ENCODE measurements at places on chromosomes 1 and 21. TPM values are rescaled to one million over a fixed set of nuclear protein-coding genes. Genes with fewer than 3 reads are reported as not detected.

Gene KIF2C
- total RNA-seq, result 134 TPM

Gene KCNJ6
- total RNA-seq, result not detected

GRCh38 chr1:3883194-3883925 is 16.7 kb downstream of the C1orf174 start:
- H3K4me3 ChIP-seq, result peak overlapping the region; percentile 25
- peaks cover 3% of the 10 kb centered on the region for H3K36me3 ChIP-seq
- H3K4me1 ChIP-seq, result peaks cover 10% of the 10 kb centered on the region
- H3K27ac ChIP-seq, result peak overlapping the region; percentile 67

DNA sequence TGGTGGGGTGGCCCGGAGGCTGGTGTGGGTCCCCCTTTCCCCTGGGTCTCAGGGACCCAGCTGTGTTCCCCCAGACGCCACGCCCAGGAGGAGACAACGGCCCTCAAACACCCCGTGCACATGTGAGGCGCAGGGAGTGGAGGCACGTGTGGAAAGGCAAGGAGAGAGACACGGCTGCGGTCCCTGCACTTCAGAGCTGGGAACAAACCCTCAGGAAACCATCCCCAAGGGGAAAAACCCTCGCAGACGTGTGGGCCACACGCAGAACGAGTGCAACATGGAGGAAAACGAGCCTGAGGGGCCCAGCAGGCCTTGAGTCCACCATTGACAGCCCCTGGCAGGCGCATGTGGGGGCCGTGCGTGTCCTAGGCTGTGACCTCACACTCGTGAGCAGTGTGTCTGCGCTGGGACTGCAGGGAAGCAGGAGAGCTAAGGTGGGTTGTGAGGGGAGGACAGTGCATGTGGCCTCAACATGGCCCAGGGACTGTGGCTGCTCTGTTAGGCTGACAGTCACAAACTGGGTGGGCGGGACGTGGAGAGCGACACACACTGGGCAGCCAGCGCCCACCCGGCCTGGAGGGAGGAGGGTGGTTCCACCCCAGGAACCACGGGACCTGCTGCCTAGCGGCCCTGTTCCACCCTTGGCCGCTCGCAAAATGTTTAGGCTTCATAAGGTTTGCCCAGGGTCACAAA is 20.0 kb downstream of the ITGB2 start:
- H3K27ac ChIP-seq, result no peak overlapping the region
- no peak overlapping the region for H3K4me3 ChIP-seq
- no peaks in the 10 kb centered on the region for H3K4me1 ChIP-seq
- H3K36me3 ChIP-seq, result peaks cover 33% of the 10 kb centered on the region
- DNase-seq, result no peak

- no peak overlapping the region for H3K27ac ChIP-seq
- no peaks in the 10 kb centered on the region for H3K36me3 ChIP-seq
- H3K4me1 ChIP-seq, result peaks cover 28% of the 10 kb centered on the region
- DNase-seq, result no peak
Measured at GRCh38 chr1:33468967-33469366, 3.5 kb upstream of the ZSCAN20 start.

GRCh38 chr1:153465811-153466636 is 5.6 kb upstream of the S100A7 start:
- peaks cover 54% of the 10 kb centered on the region for H3K27me3 ChIP-seq
- DNase-seq, result peak; percentile 78
- peaks cover 4% of the 10 kb centered on the region for H3K4me1 ChIP-seq
- no peaks in the 10 kb centered on the region for H3K36me3 ChIP-seq
- H3K4me3 ChIP-seq, result no peak overlapping the region

DNA sequence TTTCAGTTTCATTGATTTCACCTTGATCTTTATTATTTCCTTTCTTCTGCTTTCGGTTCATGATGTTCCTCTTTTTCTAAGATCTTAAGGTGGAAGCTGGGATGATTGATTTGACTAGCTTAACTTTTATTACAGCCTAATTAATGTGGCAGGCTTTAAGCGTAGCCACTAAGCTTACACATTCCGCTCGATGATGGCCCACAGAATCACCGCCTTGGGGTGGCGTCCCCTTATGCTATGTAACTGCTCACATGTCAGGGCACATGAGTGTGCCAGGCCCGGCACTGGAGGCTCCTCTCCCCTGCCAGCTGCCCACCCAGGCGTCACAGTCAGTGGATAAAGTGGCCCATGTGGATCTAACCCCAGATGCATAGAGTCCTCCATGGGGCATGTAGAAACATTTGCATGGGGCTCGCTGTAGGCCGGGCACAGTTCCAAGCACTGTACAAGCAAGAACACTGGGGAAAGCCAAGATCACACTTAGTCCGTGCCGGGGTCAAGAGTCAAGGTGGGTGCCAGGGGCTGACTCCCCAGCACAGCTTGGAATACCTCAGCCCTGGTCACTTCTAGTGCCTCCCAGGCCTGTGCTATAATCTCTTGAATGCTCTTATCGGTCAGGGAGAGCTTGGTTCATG is 41.7 kb downstream of the PKNOX1 start:
- peaks cover 10% of the 10 kb centered on the region for H3K36me3 ChIP-seq
- H3K27ac ChIP-seq, result no peak overlapping the region
- no peaks in the 10 kb centered on the region for H3K4me1 ChIP-seq
- no peaks in the 10 kb centered on the region for H3K27me3 ChIP-seq
- no peak overlapping the region for H3K4me3 ChIP-seq

Gene OLFML3
- 1.0 TPM for total RNA-seq

DNA sequence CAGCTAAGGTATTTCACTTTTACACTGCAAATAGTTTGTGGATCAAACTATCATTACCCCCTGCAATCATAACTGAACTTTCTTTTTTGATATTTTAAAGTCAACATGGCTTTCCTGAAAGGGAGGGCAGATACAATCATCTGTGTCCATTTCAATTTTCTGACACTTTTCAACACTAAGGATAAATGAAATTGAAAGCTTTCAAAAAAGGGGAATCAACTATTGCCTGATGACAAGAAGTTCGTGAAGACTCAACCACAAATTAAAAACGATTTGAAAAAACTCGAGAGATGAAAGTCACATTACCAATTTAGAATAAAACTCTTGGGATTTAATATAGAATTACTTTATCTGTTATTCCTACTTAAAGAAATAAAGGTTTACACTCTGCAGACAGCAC is 11.7 kb downstream of the SRSF4 start:
- H3K27ac ChIP-seq, result peak overlapping the region; percentile 46
- peaks cover 9% of the 10 kb centered on the region for H3K36me3 ChIP-seq
- DNase-seq, result no peak
- H3K27me3 ChIP-seq, result no peaks in the 10 kb centered on the region

Gene S100A7A
- total RNA-seq, result not detected

Gene GJA4
- total RNA-seq, result 0.17 TPM

GRCh38 chr1:79460773-79461436 is 454.4 kb upstream of the ADGRL4 start:
- DNase-seq, result no peak
- peaks cover 1% of the 10 kb centered on the region for H3K36me3 ChIP-seq
- H3K27me3 ChIP-seq, result no peaks in the 10 kb centered on the region
- H3K27ac ChIP-seq, result no peak overlapping the region
- no peaks in the 10 kb centered on the region for H3K4me1 ChIP-seq

DNA sequence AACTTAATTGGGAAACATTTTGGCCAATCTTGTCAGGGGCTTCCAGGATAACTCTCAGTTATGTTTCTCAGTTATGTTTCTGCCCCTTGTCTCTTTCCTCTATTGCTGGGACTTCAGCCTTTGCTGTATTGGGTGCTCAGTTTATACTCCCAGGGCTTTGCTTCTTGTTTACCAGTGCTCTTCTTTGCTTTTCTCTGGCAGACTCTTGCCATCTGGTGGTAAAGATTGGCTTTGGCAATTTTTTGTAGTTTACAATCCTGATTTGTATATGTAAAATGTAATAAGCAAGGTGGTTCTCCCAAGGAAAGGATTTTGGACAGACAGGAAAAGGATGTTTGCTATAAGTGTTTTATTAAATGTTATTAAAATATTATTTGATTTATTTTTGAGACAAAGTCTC is 37.9 kb downstream of the FABP3 start:
- H3K4me3 ChIP-seq, result no peak overlapping the region
- no peak overlapping the region for H3K27ac ChIP-seq
- no peaks in the 10 kb centered on the region for H3K27me3 ChIP-seq
- H3K36me3 ChIP-seq, result peaks cover 2% of the 10 kb centered on the region
- DNase-seq, result no peak

GRCh38 chr21:30194701-30195299 is 21.1 kb downstream of the CLDN8 start:
- H3K4me1 ChIP-seq, result no peaks in the 10 kb centered on the region
- no peaks in the 10 kb centered on the region for H3K36me3 ChIP-seq
- H3K4me3 ChIP-seq, result no peak overlapping the region
- DNase-seq, result peak; percentile 1
- H3K27ac ChIP-seq, result no peak overlapping the region
- H3K27me3 ChIP-seq, result no peaks in the 10 kb centered on the region

Gene SLC35A3
- total RNA-seq, result 19.2 TPM

DNA sequence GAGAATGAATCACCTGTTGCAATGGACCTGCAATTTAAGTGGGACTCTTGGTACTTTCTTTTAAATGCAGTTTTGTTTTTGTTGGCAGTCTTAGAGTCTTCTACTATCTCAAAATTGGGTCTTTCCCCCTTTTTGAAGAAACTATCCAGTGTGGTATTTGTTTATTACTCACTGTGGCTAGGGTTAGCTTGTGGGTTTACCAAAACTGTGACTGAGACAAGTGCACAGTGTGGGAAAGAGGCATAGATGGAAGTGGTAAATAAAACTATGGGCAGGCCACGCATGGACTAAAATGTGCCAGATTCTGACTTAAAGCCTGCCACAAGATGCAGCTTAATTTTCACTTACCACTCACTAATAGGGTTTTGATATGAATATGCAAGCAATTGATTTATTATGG is 1441.7 kb downstream of the PLA2G4A start:
- no peak overlapping the region for H3K4me3 ChIP-seq
- no peaks in the 10 kb centered on the region for H3K27me3 ChIP-seq

Gene FALEC
- not detected for total RNA-seq

DNA sequence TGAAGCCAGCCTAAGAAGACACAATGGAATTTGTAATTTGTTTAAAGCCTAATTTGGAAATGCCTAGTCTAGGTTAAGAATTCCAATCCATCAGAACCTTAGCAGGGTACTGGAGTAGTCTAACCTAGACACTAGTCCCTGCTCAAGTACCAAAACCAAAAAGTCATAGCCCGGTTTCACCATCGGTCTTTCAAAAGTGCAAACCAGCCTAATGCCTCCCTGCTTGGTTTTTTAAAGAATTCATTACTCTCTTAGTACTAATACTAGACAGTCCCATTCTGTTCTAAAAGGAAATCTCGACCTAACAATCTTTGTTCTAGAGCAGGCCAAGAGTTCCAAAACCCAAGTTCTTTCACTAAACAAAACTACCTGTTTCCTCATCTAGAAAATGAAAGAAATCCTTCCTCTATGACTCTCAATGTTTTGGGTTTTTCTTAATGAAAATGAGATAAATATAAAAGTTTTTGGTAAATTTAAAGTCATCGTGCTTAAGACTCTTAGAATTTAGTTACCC is 2.6 kb downstream of the PUM1 start:
- H3K27me3 ChIP-seq, result no peaks in the 10 kb centered on the region
- no peak for DNase-seq
- peak overlapping the region; percentile 100 for H3K27ac ChIP-seq
- peak overlapping the region; percentile 100 for H3K4me3 ChIP-seq

- no peak overlapping the region for H3K27ac ChIP-seq
- peaks cover 11% of the 10 kb centered on the region for H3K27me3 ChIP-seq
- H3K4me3 ChIP-seq, result peak overlapping the region; percentile 31
Measured at GRCh38 chr1:112061901-112062320, 72.4 kb upstream of the KCND3 start.

DNA sequence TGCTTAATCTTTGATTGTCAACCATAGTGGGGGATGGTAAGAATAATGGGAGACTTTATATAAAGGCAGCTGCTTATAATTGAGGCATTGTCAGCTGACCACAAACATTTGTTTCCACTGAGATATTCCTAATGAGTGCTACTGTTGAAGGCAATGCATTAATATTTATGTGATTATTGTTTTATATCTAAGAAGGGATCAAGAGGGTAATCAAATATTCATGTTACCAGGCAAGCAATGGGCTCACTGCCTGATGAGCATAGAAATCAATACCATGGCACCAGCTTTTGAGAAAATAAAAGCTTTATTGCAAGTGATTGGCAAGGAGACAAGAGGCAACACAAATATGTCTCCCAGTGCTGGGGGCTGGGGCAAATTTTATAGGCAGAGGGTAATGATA is 706.7 kb upstream of the ADAMTS5 start:
- no peak for DNase-seq
- H3K27ac ChIP-seq, result no peak overlapping the region
- no peaks in the 10 kb centered on the region for H3K36me3 ChIP-seq
- no peak overlapping the region for H3K4me3 ChIP-seq
- H3K4me1 ChIP-seq, result no peaks in the 10 kb centered on the region

DNA sequence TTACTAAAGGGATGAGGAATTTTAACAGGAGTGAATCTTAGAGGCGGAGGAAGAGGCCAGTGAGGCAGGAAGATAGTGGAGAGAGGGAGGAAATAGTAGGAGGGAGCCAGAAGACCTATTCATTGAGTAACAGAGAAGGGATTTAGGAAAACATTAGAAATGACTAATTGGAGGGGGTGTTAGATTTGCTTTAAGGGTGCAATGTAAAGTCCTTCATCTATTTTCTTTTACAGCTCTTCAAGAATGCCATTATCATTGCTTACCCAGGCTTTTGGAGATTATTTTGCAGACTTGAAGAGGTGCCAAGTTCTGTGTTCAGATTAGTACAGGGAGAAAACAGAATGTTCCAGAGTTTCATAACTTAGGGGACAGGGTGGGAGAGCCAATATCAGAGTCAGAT is 33.8 kb downstream of the OR10J1 start:
- no peaks in the 10 kb centered on the region for H3K36me3 ChIP-seq
- H3K27ac ChIP-seq, result no peak overlapping the region
- DNase-seq, result no peak
- no peaks in the 10 kb centered on the region for H3K4me1 ChIP-seq

- peaks cover 3% of the 10 kb centered on the region for H3K36me3 ChIP-seq
- H3K27me3 ChIP-seq, result no peaks in the 10 kb centered on the region
- H3K27ac ChIP-seq, result no peak overlapping the region
- no peaks in the 10 kb centered on the region for H3K4me1 ChIP-seq
- no peak overlapping the region for H3K4me3 ChIP-seq
Measured at GRCh38 chr1:143691400-143691891, 280.3 kb downstream of the FAM72C start.

GRCh38 chr1:191912517-191912916 is 245.7 kb upstream of the RGS18 start:
- H3K36me3 ChIP-seq, result no peaks in the 10 kb centered on the region
- H3K27me3 ChIP-seq, result no peaks in the 10 kb centered on the region
- DNase-seq, result no peak
- no peaks in the 10 kb centered on the region for H3K4me1 ChIP-seq
- no peak overlapping the region for H3K27ac ChIP-seq

- peak; percentile 3 for DNase-seq
- no peaks in the 10 kb centered on the region for H3K27me3 ChIP-seq
Measured at GRCh38 chr1:239647045-239647444, 260.7 kb downstream of the CHRM3 start.

DNA sequence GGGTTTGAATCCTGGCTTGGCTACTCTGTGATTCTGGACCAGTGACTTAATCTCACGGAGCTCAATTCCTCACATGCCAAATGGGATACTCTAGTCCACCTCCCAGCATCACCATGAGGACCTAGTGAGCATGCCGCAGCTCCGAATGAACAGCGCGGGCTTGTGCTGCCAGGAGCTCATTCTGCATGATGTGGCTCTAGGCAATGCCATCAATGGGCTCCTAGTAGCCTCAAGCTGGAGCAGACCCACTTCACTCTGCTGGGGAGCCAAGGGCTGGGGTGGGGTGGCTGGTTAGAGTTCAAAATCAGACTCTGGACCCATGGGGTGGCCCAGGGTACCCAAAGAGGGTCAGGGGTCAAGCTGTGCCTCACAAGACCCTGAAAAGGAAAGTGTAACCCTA is 41.5 kb downstream of the CDK18 start:
- DNase-seq, result no peak
- no peak overlapping the region for H3K27ac ChIP-seq
- H3K36me3 ChIP-seq, result no peaks in the 10 kb centered on the region
- peaks cover 9% of the 10 kb centered on the region for H3K4me1 ChIP-seq

Gene NEK2
- 41.9 TPM for total RNA-seq

Gene AMIGO1
- total RNA-seq, result 2.1 TPM
